ENCODE measurements at places on chromosomes 4 and X.

GRCh38 chr4:15084780-15085179 lies 82.5 kb downstream of the CPEB2 start:
- H3K4me3 ChIP-seq = no peak overlapping the region
- H3K36me3 ChIP-seq = no peaks in the 10 kb centered on the region
- H3K4me1 ChIP-seq = no peaks in the 10 kb centered on the region
- peaks cover 4% of the 10 kb centered on the region for H3K27me3 ChIP-seq
- H3K27ac ChIP-seq = no peak overlapping the region

GRCh38 chrX:132181364-132181763 lies 37.9 kb downstream of the RAP2C start:
- H3K36me3 ChIP-seq = peaks cover 2% of the 10 kb centered on the region
- H3K4me3 ChIP-seq = no peak overlapping the region
- no peaks in the 10 kb centered on the region for H3K4me1 ChIP-seq
- H3K27ac ChIP-seq = no peak overlapping the region

DNA sequence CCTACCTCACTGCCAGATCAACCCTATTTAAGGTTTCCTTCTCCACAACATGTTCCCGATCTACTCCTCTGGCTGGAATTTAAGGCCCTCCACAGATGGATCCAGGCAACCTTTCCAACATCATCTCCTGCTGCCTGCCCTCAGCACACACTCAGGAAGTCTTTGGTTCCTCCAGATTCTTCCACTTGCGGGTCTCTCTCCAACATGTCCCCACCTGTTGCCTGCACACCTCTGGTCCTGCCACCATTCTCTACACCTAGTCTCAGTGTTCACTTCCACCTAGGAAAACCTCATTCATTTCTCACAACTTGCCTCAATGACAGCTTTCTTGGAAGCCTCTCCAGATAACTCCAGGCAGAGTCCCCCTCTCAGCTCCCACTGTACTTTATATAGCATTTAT lies 80.1 kb downstream of the RTL5 start:
- peaks cover under 1% of the 10 kb centered on the region for H3K4me1 ChIP-seq
- no peaks in the 10 kb centered on the region for H3K27me3 ChIP-seq
- H3K27ac ChIP-seq = no peak overlapping the region
- DNase-seq = no peak
- H3K4me3 ChIP-seq = no peak overlapping the region

GRCh38 chrX:20506739-20507138 lies 240.0 kb upstream of the RPS6KA3 start:
- H3K4me1 ChIP-seq = peaks cover 6% of the 10 kb centered on the region
- no peak overlapping the region for H3K27ac ChIP-seq
- H3K4me3 ChIP-seq = no peak overlapping the region

- H3K4me1 ChIP-seq = peaks cover 3% of the 10 kb centered on the region
- H3K36me3 ChIP-seq = no peaks in the 10 kb centered on the region
- no peak overlapping the region for H3K4me3 ChIP-seq
- no peak overlapping the region for H3K27ac ChIP-seq
- DNase-seq = no peak
Measured at GRCh38 chr4:176475067-176475466, 155.3 kb downstream of the SPCS3 start.

All from activated naive CD4-positive, alpha-beta T cell treated with anti-CD3 and anti-CD28 coated beads for 36 hours (primary cell).